ENCODE measurements at places on chromosomes 3 and 15. TPM values are rescaled to one million over a fixed set of nuclear protein-coding genes. Genes with fewer than 3 reads are reported as not detected.
A peak's percentile ranks its signal among the peaks of the same experiment; 100 is the strongest.

- H3K4me1 ChIP-seq: no peaks in the 10 kb centered on the region
- no peak overlapping the region for H3K4me3 ChIP-seq
- no peak overlapping the region for H3K27ac ChIP-seq
- H3K27me3 ChIP-seq: no peaks in the 10 kb centered on the region
- no peaks in the 10 kb centered on the region for H3K36me3 ChIP-seq
Measured at GRCh38 chr3:65245133-65246063, 557.6 kb upstream of the ADAMTS9 start.

DNA sequence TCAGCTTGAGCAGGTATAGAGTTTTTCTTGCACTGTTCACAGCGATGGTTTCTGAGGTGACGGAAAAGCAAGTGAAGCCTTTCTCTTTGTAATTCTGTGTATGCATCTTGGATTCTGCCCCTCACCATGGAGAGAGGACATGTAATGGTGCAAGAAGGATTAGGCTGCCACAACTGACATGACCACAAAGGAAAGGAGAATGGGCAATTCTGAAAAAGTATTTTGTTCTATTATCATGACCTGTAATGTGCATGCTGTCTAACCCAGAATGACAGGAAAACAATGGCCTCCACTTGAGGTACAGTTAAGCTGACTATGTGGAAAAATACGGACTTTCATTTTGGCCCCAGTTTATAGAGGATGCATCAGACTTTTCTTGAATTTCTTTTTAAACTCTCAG, 226.9 kb downstream of the IL5RA start:
- no peaks in the 10 kb centered on the region for H3K36me3 ChIP-seq
- no peak for DNase-seq
- no peaks in the 10 kb centered on the region for H3K27me3 ChIP-seq

- no peak overlapping the region for H3K4me3 ChIP-seq
- no peak overlapping the region for H3K27ac ChIP-seq
- H3K36me3 ChIP-seq: no peaks in the 10 kb centered on the region
- H3K27me3 ChIP-seq: no peaks in the 10 kb centered on the region
Measured at GRCh38 chr15:78456426-78456825, 18.4 kb downstream of the IREB2 start.

- H3K27ac ChIP-seq: no peak overlapping the region
- no peaks in the 10 kb centered on the region for H3K36me3 ChIP-seq
- H3K4me3 ChIP-seq: no peak overlapping the region
- no peaks in the 10 kb centered on the region for H3K4me1 ChIP-seq
- no peaks in the 10 kb centered on the region for H3K27me3 ChIP-seq
Measured at GRCh38 chr3:141642215-141642614, 95.9 kb upstream of the RNF7 start.

- DNase-seq: no peak
- H3K4me1 ChIP-seq: no peaks in the 10 kb centered on the region
- no peaks in the 10 kb centered on the region for H3K27me3 ChIP-seq
- no peak within 1 kb of the TSS for H3K4me3 ChIP-seq
- no peaks in the 10 kb centered on the region for H3K36me3 ChIP-seq
Measured at GRCh38 chr3:139006051-139006716, at the start of gene PRR23A. Gene PRR23A, minus strand, starts transcription at chr3:139006268. Its CDS starts 0 bp downstream, at chr3:139006268.

GRCh38 chr3:99645277-99646106, 7.1 kb downstream of the COL8A1 start:
- H3K4me1 ChIP-seq: no peaks in the 10 kb centered on the region
- H3K36me3 ChIP-seq: no peaks in the 10 kb centered on the region
- H3K4me3 ChIP-seq: no peak overlapping the region
- no peak for DNase-seq

GRCh38 chr15:97976766-97977503, 16.4 kb downstream of the ARRDC4 start:
- H3K36me3 ChIP-seq: peaks cover 17% of the 10 kb centered on the region
- no peaks in the 10 kb centered on the region for H3K4me1 ChIP-seq
- no peak overlapping the region for H3K4me3 ChIP-seq
- H3K27ac ChIP-seq: no peak overlapping the region
- DNase-seq: no peak

DNA sequence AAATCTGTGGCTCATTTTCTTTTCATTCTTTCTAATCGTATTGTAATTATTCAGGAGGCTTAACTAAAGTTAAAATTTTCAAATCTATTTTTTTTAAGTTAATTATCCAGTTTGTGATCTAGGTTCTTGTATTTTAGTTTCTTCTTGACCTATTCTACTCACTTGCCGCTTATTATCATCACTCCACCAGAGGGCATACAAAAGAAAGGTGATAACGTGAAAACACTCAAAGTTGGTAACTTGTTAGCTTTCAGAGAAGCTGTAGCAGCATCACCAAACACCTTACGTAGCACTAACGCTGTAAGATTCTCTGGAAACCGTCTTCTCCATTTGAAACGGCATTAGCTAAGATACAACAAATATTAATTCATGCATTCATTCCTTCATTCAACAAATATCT, 4.8 kb downstream of the GNB4 start:
- DNase-seq: no peak
- H3K27me3 ChIP-seq: peaks cover 8% of the 10 kb centered on the region
- no peak overlapping the region for H3K27ac ChIP-seq
- H3K4me3 ChIP-seq: no peak overlapping the region
- H3K36me3 ChIP-seq: no peaks in the 10 kb centered on the region

DNA sequence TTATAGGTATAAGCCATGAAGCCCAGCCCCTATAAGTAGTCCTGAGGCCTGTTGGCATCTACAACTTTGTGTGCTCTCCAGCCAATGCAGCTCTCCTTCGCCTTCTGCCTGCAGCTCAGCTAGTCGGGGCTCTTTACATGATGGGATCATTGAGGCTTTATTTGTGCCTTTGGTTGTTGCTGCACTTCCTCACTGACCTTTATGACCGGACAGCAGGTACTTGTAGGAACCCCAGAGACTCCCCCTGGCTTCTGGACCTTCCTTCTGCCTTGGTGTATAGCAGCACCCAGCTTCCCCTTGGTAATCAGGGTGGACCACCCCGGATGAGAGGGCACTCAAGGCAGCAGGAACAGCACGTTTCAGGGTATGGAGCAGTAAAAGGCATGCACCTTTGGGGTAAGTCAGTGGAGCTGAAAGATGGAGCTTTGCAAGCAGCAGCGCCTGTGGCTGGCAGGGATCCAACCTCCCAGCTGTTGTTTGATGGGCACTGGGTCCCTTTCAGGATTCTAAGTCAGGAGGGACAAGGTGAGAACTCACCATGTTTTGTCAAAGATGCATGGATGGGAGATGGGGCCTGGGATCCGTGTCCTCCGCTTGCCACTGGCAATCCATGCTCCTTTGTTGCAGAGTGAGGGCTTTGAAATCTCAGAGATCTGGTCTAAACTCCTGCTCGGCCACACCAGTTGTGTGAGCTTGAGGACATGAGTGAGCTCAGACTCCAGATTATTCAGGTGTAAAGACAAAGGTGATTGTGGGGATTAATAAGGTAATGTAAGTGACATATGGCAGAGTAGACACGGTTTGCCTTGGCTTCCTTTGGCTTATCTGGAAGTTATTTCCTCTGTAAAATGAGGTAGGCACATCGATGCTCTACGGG, 65.1 kb upstream of the KLF13 start:
- H3K4me1 ChIP-seq: no peaks in the 10 kb centered on the region
- H3K36me3 ChIP-seq: no peaks in the 10 kb centered on the region
- H3K27me3 ChIP-seq: no peaks in the 10 kb centered on the region
- DNase-seq: no peak

- no peak for DNase-seq
- no peaks in the 10 kb centered on the region for H3K27me3 ChIP-seq
- H3K4me1 ChIP-seq: no peaks in the 10 kb centered on the region
- H3K4me3 ChIP-seq: no peak overlapping the region
- H3K36me3 ChIP-seq: no peaks in the 10 kb centered on the region
- H3K27ac ChIP-seq: no peak overlapping the region
Measured at GRCh38 chr3:136778865-136779264, 26.7 kb upstream of the STAG1 start.

DNA sequence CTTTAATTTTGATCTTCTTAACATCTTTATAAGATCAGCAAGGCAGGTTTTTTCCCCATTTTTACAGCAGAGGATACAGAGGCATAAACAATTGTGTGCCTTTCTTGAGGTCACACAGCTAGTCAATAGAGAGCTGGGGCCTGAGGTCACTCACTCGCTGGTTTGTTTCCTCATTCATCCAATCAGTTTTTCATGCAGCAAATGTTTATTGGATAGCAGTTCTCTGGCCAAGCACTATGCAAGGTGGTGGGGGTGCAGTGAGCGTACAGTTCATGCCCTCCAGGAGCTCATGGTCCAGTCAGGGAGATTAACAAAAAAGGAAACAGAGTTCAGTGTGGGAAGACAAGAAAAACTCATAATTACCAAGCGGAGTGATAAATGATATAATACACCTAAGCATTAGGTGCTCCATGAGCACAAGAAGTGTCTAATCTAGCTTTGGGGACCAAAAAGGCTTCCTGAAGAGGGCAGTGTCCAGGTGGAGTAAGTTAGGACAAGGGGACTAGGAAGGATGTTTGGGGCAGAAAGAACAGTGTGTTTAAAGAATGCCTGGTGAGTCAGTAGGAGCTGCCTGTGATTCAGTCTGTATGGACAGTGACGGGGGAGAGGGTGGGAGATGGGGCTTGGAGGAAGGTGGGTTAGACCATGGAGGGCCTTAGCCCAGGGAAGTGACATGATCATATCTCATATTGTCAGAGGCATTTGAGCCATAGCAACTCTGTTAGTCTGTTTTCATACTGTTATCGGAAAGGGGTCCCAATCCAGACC, 29.3 kb downstream of the MAP2K5 start:
- no peaks in the 10 kb centered on the region for H3K27me3 ChIP-seq
- H3K4me3 ChIP-seq: no peak overlapping the region
- H3K36me3 ChIP-seq: no peaks in the 10 kb centered on the region
- H3K27ac ChIP-seq: no peak overlapping the region
- no peak for DNase-seq

GRCh38 chr3:149247008-149247710, 25.5 kb upstream of the CP start:
- no peaks in the 10 kb centered on the region for H3K36me3 ChIP-seq
- DNase-seq: no peak
- H3K27ac ChIP-seq: peak overlapping the region; percentile 80
- no peak overlapping the region for H3K4me3 ChIP-seq
- peaks cover 44% of the 10 kb centered on the region for H3K4me1 ChIP-seq

DNA sequence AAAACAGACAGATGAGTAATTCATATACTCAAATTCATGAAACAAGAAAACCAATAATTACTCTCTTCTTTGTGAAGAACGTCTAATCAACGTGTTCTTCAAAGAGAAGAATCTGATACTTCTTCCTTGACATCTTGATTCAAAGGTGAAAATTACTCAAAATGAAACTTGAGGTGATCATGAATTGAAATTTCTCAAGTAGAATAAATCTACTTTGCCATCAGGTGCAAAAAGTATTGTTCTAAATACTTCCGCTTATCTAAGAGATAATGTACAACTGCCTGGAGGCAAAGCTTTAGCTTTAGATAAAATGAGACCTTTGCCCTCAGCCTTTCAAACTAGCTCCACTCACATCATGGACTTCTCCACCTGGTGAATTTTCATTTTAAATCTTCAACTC, 13.9 kb upstream of the XXYLT1 start:
- H3K36me3 ChIP-seq: no peaks in the 10 kb centered on the region
- no peaks in the 10 kb centered on the region for H3K4me1 ChIP-seq
- no peak for DNase-seq
- H3K27ac ChIP-seq: no peak overlapping the region
- no peaks in the 10 kb centered on the region for H3K27me3 ChIP-seq
- no peak overlapping the region for H3K4me3 ChIP-seq

- DNase-seq: no peak
- no peak overlapping the region for H3K27ac ChIP-seq
- no peak overlapping the region for H3K4me3 ChIP-seq
- H3K36me3 ChIP-seq: no peaks in the 10 kb centered on the region
- no peaks in the 10 kb centered on the region for H3K27me3 ChIP-seq
Measured at GRCh38 chr15:38316311-38316710, 63.7 kb downstream of the SPRED1 start.

DNA sequence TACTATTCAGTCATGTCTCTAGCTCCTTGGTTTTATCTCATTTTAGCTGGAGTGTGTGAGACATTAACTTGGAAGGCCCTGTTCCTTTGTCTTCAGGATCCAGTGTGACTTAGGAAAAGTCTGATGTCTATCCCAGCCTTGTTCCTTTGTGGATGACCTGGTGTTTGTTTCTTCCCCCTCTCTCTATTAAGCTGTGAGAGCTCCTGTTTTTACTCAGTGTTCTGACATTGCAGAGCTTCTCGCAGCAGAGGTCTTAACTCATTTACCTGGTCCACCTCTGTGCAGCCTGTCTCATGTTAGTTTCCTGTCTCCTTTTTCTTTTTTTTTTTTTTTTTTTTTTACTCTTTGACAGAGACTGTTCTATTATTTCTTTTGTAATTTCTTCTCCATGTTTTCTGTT, 43.1 kb downstream of the KLF13 start:
- no peaks in the 10 kb centered on the region for H3K27me3 ChIP-seq
- peaks cover 3% of the 10 kb centered on the region for H3K36me3 ChIP-seq
- DNase-seq: no peak
- no peak overlapping the region for H3K27ac ChIP-seq

Gene PLA2G4F
- polyA plus RNA-seq: 0.23 TPM

Gene GOLGA6L10
- polyA plus RNA-seq: 2.9 TPM

Gene EBLN2
- 0.95 TPM for polyA plus RNA-seq

Gene HTR3E
- not detected for polyA plus RNA-seq

Gene ABI3BP
- polyA plus RNA-seq: 2.6 TPM
